ENCODE measurements at places on chromosomes 2 and 18.

- H3K27me3 ChIP-seq: no peaks in the 10 kb centered on the region
- no peak overlapping the region for H3K4me3 ChIP-seq
- H3K36me3 ChIP-seq: no peaks in the 10 kb centered on the region
- DNase-seq: no peak
- no peaks in the 10 kb centered on the region for H3K4me1 ChIP-seq
Measured at GRCh38 chr2:151543876-151544275, 134.2 kb downstream of the RIF1 start.

DNA sequence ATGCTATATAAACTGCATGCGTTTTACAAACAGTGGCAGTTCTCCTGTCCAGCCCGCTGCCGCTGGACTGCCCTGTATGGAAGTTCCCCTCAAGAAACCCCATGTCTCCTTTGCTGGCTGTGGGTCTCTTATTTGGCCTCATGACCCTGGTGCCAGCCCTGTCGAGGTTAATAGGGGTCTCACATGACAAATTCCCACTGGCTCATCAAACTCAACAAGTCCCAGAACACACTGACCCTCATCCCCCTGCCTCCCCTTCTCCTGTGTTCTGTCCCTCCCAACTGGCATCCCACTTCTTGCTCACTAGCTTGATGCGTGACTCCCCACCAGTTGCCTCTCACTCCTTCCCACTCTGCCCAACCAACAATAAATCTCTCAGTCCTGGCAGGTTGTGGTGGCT lies 137.6 kb upstream of the HS6ST1 start:
- H3K4me1 ChIP-seq: no peaks in the 10 kb centered on the region
- no peak for DNase-seq
- H3K27me3 ChIP-seq: peaks cover 2% of the 10 kb centered on the region
- no peaks in the 10 kb centered on the region for H3K36me3 ChIP-seq
- no peak overlapping the region for H3K4me3 ChIP-seq

- no peak overlapping the region for H3K27ac ChIP-seq
- DNase-seq: no peak
- H3K4me1 ChIP-seq: no peaks in the 10 kb centered on the region
- no peak overlapping the region for H3K4me3 ChIP-seq
Measured at GRCh38 chr2:6977113-6977741, 60.0 kb downstream of the RNF144A start.

- DNase-seq: no peak
- no peak overlapping the region for H3K27ac ChIP-seq
- H3K36me3 ChIP-seq: no peaks in the 10 kb centered on the region
- no peaks in the 10 kb centered on the region for H3K27me3 ChIP-seq
Measured at GRCh38 chr2:150716186-150716585, 228.7 kb upstream of the RND3 start.

- H3K27ac ChIP-seq: no peak overlapping the region
- no peak for DNase-seq
- H3K36me3 ChIP-seq: no peaks in the 10 kb centered on the region
Measured at GRCh38 chr18:8381821-8382459, 227.3 kb upstream of the RAB12 start.

DNA sequence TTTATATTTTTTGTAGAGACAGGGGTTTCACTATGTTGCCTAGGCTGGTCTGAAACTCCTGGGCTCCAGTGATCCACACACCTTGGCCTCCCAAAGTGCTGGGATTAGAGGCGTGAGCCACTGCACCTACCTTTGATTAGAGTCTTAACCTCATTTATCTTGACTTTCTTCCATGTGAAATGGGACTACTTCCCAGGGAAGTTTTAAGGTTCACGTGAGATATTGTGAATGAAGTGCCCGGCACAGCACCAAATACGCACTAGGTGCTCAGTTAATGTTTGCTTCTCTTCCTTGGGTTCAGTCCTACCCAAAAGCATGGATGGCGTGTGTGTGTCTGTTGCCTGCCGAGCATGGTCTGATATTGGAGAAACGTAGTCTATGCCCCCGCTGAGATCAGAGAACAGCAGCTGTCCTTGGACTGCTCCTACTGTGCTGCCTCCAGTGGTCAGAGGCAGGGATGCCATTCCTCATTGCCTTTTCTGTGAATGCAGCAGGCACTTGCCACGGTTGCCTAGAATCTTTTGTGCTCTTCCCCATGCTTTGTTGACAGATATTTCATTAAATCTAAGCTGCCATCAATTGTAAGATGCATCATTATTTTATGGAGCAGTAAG lies 12.3 kb upstream of the TFCP2L1 start:
- no peaks in the 10 kb centered on the region for H3K4me1 ChIP-seq
- H3K4me3 ChIP-seq: no peak overlapping the region
- DNase-seq: peak; percentile 37
- H3K27me3 ChIP-seq: peaks cover 3% of the 10 kb centered on the region

DNA sequence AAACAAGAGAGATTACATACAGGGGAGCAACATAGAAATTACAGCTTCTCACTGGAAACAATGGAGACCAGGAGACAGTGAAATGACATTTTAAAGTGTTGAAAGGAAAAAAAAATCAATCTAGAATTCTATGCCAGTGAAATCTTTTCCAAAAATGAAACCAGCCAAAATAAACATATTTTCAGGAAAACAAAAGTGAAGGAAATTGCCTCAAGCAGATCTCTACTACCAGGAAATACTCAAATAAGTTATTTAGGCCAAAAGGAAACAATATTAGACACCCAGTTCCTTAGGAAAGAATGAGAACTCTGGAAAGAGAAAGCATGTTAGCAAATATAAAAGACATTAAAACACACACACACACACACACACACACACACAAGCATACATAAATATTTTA lies 339.9 kb upstream of the NCKAP5 start:
- H3K27ac ChIP-seq: no peak overlapping the region
- H3K36me3 ChIP-seq: no peaks in the 10 kb centered on the region
- no peak overlapping the region for H3K4me3 ChIP-seq
- DNase-seq: no peak
- peaks cover 9% of the 10 kb centered on the region for H3K27me3 ChIP-seq

DNA sequence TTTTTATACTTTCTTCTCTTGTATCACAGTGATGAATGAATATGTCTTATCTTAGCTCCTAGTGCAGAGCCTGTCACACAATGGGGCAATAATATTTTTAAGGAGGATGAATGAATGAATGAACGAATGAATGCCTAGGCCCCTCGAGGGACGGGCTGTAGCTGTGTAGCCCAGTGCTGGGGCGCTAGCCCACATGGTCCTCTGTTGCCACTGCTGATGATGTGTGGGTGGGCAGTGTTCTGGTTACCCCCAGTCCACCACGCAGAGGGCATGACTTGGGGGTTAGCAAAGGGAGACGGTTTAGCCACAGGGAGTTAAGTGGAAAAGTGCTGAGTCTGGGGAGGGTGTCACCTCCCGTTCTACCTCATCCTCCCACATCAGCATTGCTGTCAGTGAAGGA lies 134.2 kb downstream of the SMAD7 start:
- no peak overlapping the region for H3K4me3 ChIP-seq
- DNase-seq: peak; percentile 36
- no peaks in the 10 kb centered on the region for H3K27me3 ChIP-seq
- H3K4me1 ChIP-seq: peaks cover 62% of the 10 kb centered on the region
- H3K36me3 ChIP-seq: peaks cover 4% of the 10 kb centered on the region

GRCh38 chr2:108271691-108272253 lies 16.9 kb upstream of the SULT1C2 start:
- H3K27ac ChIP-seq: no peak overlapping the region
- no peak overlapping the region for H3K4me3 ChIP-seq
- peaks cover 2% of the 10 kb centered on the region for H3K27me3 ChIP-seq
- H3K4me1 ChIP-seq: no peaks in the 10 kb centered on the region
- H3K36me3 ChIP-seq: no peaks in the 10 kb centered on the region
- DNase-seq: no peak

- no peak overlapping the region for H3K27ac ChIP-seq
- no peaks in the 10 kb centered on the region for H3K27me3 ChIP-seq
- no peaks in the 10 kb centered on the region for H3K4me1 ChIP-seq
- no peaks in the 10 kb centered on the region for H3K36me3 ChIP-seq
- DNase-seq: no peak
- no peak overlapping the region for H3K4me3 ChIP-seq
Measured at GRCh38 chr2:71926089-71926447, 221.6 kb downstream of the CYP26B1 start.

- peaks cover 5% of the 10 kb centered on the region for H3K27me3 ChIP-seq
- no peak overlapping the region for H3K27ac ChIP-seq
- DNase-seq: no peak
- H3K4me1 ChIP-seq: no peaks in the 10 kb centered on the region
- no peak overlapping the region for H3K4me3 ChIP-seq
- H3K36me3 ChIP-seq: no peaks in the 10 kb centered on the region
Measured at GRCh38 chr2:240142256-240142775, 1.9 kb upstream of the OTOS start.

GRCh38 chr2:120974950-120975349 lies 239.3 kb downstream of the GLI2 start:
- no peak for DNase-seq
- H3K36me3 ChIP-seq: no peaks in the 10 kb centered on the region
- H3K4me1 ChIP-seq: no peaks in the 10 kb centered on the region
- H3K4me3 ChIP-seq: no peak overlapping the region

- no peak overlapping the region for H3K4me3 ChIP-seq
- peaks cover 4% of the 10 kb centered on the region for H3K27me3 ChIP-seq
- H3K36me3 ChIP-seq: peaks cover 2% of the 10 kb centered on the region
- DNase-seq: no peak
Measured at GRCh38 chr2:157182834-157183396, 74.6 kb upstream of the GALNT5 start.

- no peak for DNase-seq
- H3K4me3 ChIP-seq: no peak overlapping the region
- H3K27ac ChIP-seq: peak overlapping the region; percentile 86
- no peaks in the 10 kb centered on the region for H3K36me3 ChIP-seq
Measured at GRCh38 chr18:42113529-42114191, 158.6 kb downstream of the PIK3C3 start.

DNA sequence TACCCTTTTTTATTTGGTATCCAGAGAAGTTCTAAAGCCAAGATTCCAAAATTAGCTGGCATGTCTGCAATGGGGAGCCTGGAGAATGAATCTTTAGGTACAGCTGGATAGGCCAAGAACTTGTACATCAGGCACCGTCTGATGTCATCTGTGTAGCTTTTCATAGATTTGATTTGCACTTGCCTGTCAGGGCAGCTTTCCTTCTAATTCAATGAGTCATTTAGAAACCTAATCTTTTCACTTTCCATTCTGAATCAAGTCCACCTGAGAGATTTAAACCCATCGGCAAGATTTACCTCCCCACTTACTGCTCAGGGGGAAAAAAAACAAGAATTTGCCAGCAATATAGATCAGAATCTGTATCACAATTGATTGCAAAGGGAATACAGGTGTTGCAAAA lies 60.9 kb upstream of the ACAA2 start:
- peaks cover 7% of the 10 kb centered on the region for H3K4me1 ChIP-seq
- no peaks in the 10 kb centered on the region for H3K36me3 ChIP-seq
- no peak for DNase-seq
- H3K4me3 ChIP-seq: no peak overlapping the region

GRCh38 chr18:74869904-74870863 lies 272.5 kb downstream of the ZNF407 start:
- no peak for DNase-seq
- H3K36me3 ChIP-seq: no peaks in the 10 kb centered on the region
- peaks cover 6% of the 10 kb centered on the region for H3K4me1 ChIP-seq
- no peak overlapping the region for H3K27ac ChIP-seq
- H3K27me3 ChIP-seq: no peaks in the 10 kb centered on the region
- H3K4me3 ChIP-seq: no peak overlapping the region

DNA sequence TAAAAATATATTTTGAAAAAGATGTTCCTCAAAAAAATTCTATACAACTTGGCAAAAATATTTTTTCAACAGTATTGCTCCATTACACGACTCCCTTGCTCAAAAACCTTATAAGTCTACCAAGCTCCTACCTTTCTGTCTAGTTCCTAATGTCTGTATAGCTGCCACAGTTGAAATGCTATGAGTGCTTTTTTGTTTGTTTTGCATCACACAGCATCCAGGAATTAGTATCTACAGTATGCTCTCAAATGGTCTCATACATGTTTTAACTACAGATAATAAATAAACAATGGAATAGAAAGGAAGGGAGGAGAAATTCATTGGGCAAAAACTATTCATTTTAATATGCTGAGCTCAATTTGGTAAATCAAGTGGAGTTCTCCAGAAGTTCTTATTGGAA lies 17.3 kb downstream of the ACADL start:
- no peak overlapping the region for H3K27ac ChIP-seq
- no peaks in the 10 kb centered on the region for H3K36me3 ChIP-seq
- no peak for DNase-seq
- H3K4me1 ChIP-seq: no peaks in the 10 kb centered on the region
- H3K4me3 ChIP-seq: no peak overlapping the region

DNA sequence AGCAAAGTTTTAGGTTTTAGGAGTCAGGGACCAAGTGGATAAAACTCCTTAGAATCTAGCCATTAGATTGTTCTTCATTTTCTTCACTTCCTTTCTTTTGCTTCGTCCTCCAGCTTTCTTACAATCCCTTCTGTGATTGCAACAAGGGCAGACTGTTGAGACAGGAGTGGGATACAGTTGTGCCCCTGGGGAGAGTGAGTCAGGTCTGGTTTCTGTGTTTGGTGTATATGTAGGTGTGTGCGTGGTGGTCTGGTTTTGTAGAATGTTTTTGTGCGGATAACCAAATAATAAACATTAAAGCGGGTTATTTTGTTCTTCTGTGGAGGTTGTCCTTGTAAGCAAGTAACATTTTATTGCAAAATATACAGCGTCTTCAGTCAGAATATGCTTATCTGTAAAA lies 7.3 kb downstream of the INSIG2 start:
- H3K27me3 ChIP-seq: no peaks in the 10 kb centered on the region
- H3K4me1 ChIP-seq: peaks cover 36% of the 10 kb centered on the region
- H3K27ac ChIP-seq: no peak overlapping the region
- H3K4me3 ChIP-seq: no peak overlapping the region

DNA sequence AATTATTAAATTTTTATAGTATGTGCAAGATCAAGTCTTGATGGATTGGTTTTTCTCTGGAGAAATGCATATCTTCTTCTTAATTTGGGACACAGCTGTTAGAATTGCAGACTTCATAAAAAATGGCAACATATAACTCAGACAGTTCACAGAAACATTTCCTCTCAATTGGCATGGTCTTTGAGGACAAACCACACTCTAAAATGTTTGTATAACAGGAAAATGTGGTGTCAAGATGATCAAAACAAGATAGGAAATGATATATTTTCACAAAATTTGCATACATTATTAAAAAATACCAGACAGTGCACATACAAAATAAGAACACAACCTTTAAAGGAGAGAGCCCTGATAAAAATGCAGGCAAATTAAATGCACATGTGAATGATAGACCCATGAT lies 63.9 kb downstream of the ICOS start:
- H3K36me3 ChIP-seq: peaks cover 27% of the 10 kb centered on the region
- no peak overlapping the region for H3K27ac ChIP-seq
- no peak for DNase-seq

GRCh38 chr18:68298330-68298729 lies 416.6 kb downstream of the TMX3 start:
- H3K36me3 ChIP-seq: no peaks in the 10 kb centered on the region
- no peak overlapping the region for H3K4me3 ChIP-seq
- DNase-seq: no peak

DNA sequence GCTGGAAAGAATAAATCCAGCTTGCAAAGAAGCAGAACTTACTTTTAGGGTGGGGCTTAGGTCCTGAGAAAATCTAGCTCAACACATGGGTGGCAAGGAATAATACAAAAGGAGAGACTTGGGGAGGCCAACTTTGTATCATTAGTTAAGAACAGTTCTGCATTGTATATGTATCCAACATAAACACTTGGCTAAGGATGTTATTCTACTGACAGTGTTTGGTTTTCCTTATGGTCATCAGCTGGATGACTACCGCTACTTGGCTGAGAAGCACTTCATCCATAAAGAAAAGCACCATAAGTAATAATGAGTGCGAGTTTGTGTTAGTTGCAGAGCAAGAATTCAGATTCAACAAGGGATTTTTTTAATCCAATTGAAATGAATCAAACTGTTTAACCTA lies 614.9 kb downstream of the ARHGAP15 start:
- no peak overlapping the region for H3K27ac ChIP-seq
- peaks cover 21% of the 10 kb centered on the region for H3K36me3 ChIP-seq
- H3K27me3 ChIP-seq: no peaks in the 10 kb centered on the region
- no peak for DNase-seq
- H3K4me3 ChIP-seq: no peak overlapping the region
